Inflammatory macrophage treated with lipopolysaccharide for 1 hour (primary cell): ENCODE measurements at places on chromosomes 12 and 14.

DNA sequence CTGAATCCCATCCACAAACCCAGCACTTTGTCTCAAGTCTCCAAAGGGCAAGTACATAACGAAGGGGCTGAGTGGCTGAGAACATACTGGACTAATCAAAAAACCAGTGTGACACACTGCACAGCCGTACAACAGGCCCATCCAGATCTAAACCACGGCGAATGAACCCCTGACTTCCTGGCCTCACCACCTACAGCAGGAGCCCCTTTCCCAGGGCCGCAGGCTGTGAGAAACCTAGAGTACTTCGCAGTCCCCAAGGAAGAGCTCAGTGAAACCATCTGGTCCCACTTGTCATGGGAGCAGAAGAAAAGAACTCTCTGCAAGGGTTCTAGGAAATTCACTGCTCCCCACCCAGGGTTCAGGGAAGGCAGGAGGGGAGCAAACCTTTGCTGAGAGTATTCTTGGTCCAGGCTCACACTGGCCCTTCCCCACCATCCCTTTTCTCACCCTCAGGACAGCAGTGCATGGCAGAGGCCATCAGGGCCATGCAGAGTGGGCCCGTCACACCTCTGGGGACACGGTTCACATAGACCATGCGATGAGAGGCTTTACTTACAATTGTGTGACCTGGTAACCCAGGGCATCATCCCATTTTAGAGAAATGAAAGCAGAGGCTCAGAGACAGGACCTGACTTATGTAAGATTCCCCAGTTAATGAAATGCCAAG lies 192.8 kb downstream of the BCL11B start:
- DNase-seq = no peak

GRCh38 chr12:14784471-14784870 lies 18.8 kb downstream of the WBP11 start:
- no peak for DNase-seq

DNA sequence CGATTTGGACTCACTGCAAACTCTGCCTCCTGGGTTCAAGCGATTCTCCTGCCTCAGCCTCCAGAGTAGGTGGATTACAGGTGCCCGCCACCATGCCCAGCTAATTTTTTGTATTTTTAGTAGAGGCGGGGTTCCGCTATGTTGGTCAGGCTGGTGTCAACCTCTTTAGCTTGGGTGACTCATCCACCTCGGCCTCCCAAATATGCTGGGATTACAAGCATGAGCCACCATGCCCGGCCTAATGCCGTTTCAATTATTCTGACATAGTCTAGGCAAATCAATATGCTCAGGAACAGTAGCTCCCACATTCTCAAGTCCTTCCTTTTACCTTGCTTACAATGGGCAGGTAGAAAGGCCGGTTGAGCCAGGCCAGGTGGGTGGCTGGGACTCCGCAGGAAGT lies 82.0 kb upstream of the EEA1 start:
- DNase-seq = no peak

GRCh38 chr12:4135919-4136605 lies 137.5 kb upstream of the CCND2 start:
- peak; percentile 87 for DNase-seq

DNA sequence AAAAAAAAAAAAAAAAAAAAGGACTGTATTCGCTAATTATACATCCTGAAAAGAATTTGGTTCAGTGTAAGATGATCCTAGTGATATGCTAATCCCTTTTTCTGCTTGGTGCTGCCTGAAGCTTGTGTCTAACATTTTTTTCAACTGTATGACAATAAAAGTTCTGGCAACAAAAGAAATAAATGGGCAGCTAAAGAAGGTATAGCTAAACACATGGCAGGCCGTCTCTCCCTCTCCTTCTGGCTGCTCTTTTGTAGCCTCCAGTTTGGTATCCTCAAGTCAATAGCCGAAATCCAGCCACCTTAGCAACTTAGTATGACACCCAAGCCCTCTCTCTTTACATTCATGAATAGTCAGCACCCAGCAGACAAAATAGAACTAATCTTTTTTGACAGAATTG lies 198.3 kb upstream of the OTX2 start:
- DNase-seq = no peak

GRCh38 chr12:76219806-76220205 lies 128.4 kb downstream of the BBS10 start:
- DNase-seq = no peak

GRCh38 chr14:52266782-52267181 lies 716 bp upstream of the PTGDR start:
- no peak for DNase-seq

DNA sequence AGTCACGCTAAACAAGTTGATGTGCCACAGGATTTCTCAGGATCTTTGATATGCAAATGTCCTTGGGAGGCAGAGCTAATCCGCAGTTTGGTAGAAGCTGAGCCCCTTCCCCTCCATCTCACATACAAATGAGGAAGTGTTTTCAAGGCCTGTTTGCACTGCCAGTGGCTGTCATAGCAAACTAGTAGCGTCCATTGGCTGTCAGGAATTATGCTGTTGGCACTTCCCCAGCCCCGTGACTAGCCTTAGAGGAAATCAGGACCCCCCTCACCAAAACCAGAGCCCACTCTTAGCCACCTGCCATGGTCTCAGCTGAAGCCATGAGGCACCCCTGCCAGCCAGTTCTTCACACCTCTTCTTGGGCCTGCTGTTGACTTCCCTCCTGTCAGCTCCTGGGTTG lies 253.9 kb downstream of the CACNA1C start:
- DNase-seq = no peak

GRCh38 chr12:93585247-93585646 lies 12.8 kb downstream of the SOCS2 start:
- DNase-seq = no peak

DNA sequence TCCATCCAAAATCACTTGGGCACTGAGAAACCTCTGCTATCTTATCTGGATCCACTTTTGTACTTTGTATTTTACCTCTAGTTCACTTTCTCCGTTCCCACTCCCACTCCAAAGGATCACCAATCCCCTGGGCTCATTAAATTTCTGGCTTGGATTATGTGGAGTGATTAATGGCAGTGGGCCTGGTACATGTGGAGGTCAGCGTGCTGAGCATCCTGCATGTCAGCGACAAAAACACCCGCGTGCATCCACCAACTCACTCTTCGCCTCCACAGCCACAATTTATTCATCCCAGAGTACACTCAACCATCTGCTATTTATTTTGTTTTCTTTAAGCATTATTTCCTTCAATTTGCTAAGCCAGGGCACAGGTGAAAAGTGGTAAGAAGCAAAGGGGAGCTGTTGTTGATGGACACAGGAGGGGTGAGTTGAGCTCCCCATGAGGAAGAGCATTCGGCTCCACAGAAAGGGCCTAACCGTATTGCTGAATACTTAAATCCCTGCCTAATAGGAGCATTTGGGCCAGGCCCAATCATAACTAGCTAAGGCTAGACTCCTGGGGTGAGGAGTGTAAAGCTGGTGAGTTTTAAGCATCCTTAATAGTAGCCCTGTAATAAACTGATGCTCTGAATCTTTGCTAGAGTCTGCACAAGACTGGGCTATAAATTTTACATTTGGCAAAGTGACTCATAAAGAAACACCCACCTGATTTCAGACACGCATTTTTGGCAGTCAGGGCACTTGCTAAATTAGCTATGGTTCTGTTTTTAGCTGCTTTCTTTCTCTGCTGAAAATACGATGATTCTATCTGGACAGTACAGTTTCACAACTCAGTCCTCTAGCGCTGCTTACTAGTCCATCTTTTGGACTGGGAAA lies 137.8 kb downstream of the SLC25A21 start:
- DNase-seq = no peak

GRCh38 chr12:79764641-79765040 lies 73.9 kb upstream of the PAWR start:
- DNase-seq = no peak

DNA sequence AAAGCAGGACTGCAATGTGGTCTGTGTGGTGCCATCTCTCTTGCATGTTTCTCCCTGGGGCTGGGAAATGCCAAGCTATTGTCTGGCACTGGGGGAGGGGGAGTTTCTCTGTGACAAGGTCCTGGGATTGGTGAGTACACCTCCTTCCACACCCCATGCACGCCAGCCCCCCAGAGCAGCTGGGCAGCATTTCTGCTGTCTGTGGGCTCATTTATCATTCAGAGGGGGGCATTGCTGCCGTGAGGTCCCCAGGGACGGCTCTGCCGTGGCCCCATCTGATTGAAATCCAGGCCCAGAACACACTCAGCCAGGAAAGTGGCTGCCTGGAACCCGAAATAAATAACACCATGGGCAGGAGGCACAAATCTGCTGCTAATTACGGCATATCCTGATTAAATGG lies 12.6 kb upstream of the FAM222A start:
- DNase-seq = no peak

DNA sequence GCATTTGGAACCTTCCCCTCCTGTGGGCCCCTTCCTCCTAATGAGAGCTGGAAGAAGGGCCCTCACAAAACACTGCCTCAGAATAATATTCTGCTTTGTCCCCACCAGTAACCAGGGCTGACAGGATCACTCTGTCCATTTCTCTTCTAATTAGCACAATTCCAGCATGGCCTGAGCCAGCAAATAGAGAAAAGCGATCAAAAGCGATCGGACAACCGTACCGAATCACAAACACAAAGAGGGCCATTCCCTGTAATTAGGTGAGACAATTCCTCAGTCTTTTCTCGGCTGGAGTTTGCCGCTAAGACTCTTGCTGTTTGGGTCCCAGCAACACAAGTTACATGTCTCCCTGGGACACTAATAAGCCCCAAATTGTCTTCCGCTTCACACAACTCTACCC lies 35.6 kb upstream of the VSX2 start:
- DNase-seq = no peak

- DNase-seq = no peak
Measured at GRCh38 chr12:77833329-77833728, 2.6 kb downstream of the NAV3 start.

- peak; percentile 55 for DNase-seq
Measured at GRCh38 chr14:99899578-99900178, 106.5 kb downstream of the EML1 start.

GRCh38 chr14:89371585-89372511 lies 45.2 kb downstream of the FOXN3 start:
- no peak for DNase-seq

GRCh38 chr14:31543969-31544799 lies 17.0 kb upstream of the NUBPL start:
- peak; percentile 25 for DNase-seq

GRCh38 chr14:66133666-66134065 lies 352.5 kb upstream of the CCDC196 start:
- no peak for DNase-seq

- no peak for DNase-seq
Measured at GRCh38 chr14:67941456-67942018, 122.0 kb downstream of the RAD51B start.

DNA sequence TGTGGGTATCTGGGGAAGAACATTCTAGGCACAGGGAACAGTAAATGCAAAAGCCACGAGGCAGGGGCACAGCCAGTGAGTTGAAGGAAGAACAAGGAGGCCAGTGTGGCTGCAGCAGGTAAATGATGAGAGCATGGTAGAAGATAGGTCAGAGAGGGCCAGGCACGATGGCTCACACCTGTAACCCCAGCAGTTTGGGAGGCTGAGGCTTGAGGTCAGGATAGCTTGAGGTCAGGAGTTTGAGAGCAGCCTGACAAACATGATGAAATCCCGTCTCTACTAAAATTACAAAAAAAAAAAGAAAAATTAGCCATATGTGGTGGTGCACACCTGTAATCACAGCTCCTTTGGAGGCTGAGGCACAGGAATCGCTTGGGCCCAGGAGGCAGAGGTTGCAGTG lies 86.7 kb upstream of the ESRRB start:
- DNase-seq = no peak

GRCh38 chr14:22003461-22003860 lies 329.8 kb upstream of the OR4E1 start:
- DNase-seq = no peak
